ENCODE measurements at places on chromosomes 3 and 15. TPM values are rescaled to one million over a fixed set of nuclear protein-coding genes. Genes with fewer than 3 reads are reported as not detected.

- DNase-seq, result no peak
Measured at GRCh38 chr3:42652611-42653302, 740 bp upstream of the ZBTB47 start.

DNA sequence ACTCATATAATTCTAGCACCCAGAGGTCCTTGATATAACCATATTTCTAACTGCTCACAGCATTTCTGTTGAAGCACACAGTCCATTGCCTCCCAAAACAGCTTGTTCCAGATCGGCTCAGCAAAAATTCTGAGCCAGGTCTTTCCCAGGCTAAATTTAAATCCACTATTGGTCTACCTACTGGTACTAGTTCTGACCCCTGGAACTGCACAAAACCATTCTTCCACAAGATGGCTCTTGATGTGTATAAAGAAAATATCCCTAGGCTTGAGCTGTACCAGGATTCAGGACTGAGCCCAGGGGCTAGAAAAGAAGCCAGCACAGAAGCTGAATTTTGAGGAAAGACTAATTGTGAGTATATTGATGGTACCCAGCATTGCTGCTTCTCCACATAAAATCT, 75.4 kb upstream of the ABHD17C start:
- DNase-seq, result no peak

DNA sequence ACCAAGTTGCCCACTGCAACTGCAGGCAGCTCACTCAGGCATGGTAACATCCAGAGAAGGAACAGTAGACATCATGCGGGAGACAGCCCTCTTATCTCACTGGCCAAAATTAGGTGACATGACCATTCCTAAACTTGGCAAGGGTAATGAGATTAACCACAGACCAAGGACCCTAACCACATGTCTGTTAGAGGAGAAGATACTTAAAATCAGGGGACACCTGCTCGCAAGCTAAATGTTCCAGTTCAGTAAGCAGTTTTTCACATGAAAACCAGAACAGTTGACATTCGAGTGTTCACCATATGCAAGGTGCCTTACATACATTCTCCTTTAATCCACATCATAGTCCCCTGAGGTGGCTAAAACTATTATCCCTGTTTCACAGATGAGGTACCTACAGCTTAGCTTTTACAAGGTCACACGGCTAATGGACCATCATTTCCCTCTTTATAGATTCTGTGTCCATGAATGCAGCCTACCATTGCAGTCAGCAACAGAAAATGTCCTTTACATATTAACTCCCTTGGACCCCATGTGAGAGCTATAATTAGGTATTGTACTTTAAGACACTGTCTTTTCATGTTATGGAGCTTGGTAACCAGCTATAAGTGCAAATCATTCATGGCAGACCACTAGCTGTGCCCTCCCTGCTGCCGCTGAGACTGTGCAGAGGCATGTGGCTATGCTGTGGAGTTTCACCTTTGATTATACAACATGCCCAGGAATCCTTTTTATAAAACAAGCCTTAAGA, 154.1 kb downstream of the LIPC start:
- no peak for DNase-seq

DNA sequence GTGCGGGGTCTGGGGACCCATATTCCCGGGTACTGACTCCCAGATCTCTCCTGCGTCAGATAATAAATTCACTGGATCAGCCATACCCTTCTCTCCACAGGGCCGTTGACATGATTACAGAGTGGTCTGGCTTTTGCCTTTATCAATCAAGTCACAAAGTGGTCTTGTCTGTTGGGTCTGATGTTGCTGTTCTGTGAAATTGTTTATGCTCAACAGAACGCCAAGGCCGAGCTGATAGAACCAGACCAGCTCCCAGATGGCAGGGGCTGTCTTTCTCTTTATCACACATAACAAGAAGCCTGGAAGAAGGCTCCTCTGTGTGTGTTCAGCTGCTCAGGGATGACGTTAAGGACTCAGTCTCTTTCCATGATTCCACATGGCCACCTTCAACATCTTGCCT, 751 bp upstream of the DCLK3 start:
- no peak for DNase-seq

DNA sequence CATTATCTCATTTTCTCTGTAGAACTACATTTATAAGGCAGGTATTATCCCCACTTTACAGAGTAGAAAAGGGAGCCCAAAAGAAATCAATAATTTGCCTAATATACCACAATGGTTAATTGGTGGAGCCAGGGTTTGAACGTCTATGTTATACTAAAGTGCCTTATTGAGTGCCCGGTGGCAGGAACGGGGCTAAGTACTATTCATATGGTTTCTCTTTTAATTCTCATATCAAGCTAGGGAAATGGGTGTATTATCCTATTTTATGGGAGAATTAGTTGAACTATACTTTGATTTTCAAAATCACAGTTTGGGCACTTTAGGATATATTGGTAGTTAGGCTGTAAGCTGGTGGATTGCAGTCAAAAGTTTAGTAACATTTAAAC, 1.5 kb downstream of the CEP97 start:
- no peak for DNase-seq

DNA sequence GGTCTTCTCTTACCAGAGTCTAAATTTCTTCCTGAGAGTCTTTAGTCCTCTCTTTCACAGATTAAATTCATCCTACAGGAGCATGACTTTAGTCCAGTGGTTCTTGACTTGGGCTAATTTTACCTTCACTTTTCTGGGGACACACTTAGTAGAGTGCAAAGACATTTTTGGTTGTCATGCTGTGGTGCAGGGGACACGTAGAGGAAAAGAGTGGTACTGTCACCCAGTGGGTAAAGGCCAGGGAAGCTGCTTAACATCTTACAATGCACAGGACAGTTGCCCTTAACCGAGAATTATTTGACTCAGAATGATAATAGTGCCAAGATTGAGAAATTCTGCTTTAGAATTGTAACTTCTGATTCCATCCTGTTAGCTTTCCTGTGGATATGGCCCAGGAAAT, 772.5 kb upstream of the GRM7 start:
- DNase-seq, result no peak

GRCh38 chr3:130699765-130700164, 46.9 kb downstream of the PIK3R4 start:
- DNase-seq, result no peak

DNA sequence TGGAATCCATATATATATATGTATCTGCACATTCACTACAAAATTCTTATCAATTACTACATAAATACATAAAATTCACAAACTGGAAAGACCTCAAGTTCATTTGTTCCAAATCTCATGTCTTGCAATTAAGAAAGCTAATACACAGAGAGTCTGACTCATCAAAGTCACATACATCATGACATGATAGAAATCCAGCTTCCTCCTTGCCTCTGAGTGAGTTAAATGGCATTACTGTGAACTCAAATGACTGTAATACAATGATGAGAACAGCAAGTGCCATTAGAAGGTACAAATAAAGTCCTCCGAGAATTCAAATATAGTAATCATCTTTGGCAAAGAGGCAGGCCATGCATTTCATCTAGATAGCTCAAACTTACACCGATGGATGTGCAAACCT, 55.1 kb upstream of the AGTR1 start:
- DNase-seq, result no peak

GRCh38 chr3:168123201-168124176, 27.8 kb upstream of the GOLIM4 start:
- DNase-seq, result no peak

DNA sequence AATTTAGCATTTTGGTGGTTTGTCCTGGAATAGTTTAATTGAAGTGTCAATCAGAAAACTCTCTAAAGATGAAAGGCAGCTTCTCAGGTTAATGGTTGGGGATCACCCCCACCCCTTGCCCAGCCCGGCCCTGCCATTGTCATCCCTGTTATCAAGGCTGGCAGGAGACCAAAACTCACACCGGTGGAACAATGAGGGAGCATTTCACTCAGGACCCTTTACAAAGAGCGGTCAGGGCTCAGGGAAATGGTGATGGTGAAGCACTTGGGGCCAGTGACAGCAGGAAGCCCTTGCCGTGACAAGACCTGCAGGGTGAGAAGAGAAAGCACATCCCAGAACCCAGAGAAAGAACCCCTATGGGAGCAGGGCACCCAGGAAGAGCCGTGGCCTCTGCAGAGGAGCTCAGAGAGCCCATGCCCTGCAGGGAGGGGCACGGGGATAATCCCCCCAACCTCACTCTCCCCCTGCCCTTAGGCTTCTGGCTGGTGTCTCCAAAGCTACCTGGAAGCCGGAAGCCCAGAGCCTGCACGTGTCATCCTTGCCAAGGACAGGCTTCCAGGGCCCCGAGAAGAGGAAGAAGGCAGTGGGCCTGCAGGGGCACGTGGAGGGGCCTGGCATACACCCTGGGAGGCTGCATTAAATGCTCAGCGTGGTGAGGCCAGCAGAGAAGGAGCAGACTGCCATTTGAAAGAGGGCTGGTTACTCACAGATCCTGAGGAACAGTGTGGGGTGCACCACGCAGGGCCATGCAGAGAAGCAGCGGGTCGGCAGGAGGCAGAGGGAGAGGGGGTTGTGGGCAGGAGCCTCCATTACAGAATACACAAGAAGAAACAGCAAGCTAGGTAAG, 80.6 kb upstream of the PRR20G start:
- DNase-seq, result no peak

- no peak for DNase-seq
Measured at GRCh38 chr15:80326270-80326669, 74.3 kb upstream of the CTXND1 start.

- no peak for DNase-seq
Measured at GRCh38 chr3:78421247-78421966, 1346.4 kb downstream of the ROBO1 start.

GRCh38 chr3:98791341-98792325, 28.5 kb downstream of the ST3GAL6 start:
- DNase-seq, result no peak

DNA sequence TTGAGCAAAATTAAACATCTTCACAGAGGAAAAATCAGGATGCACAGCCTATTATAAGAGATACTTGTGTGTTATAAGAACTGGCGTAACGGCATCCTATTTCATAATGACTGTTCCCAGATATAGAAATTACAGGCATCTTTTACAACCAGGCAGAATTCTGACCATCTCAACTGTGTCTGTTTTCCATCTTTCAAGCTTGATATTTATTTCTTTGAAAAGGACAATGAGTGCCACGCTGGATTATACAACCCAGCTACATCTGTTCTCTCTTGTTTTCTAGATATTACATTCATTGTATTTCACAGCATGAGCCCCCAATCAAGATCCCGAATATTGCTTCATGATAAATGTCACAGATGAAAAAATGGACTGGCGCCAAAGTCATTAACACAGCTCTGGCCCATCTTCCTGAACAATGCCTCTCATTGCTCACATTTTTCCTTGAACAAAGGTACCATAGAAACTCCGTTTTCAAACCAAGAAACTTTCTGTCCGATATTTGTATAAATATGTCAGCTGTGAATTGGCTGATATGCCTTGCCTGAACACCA, 420.6 kb downstream of the TBL1XR1 start:
- DNase-seq, result no peak

Gene POPDC2
- 8.4 TPM for polyA plus RNA-seq

Gene LIPC
- 15.7 TPM for polyA plus RNA-seq

Gene MGLL
- 12.3 TPM for polyA plus RNA-seq

Gene COPB2
- polyA plus RNA-seq, result 168 TPM

Gene MINAR1
- 1.1 TPM for polyA plus RNA-seq
